K562 (cell line): ENCODE measurements at places on chromosomes 11 and 22. TPM values are rescaled to one million over a fixed set of nuclear protein-coding genes. Genes with fewer than 3 reads are reported as not detected.

- H3K4me3 ChIP-seq, result no peak overlapping the region
- H3K36me3 ChIP-seq, result no peaks in the 10 kb centered on the region
- no peak overlapping the region for H3K27ac ChIP-seq
- no peaks in the 10 kb centered on the region; the same call in none of the 2 replicates for H3K4me1 ChIP-seq
Measured at GRCh38 chr11:71145988-71146824, 106.2 kb downstream of the SHANK2 start.

DNA sequence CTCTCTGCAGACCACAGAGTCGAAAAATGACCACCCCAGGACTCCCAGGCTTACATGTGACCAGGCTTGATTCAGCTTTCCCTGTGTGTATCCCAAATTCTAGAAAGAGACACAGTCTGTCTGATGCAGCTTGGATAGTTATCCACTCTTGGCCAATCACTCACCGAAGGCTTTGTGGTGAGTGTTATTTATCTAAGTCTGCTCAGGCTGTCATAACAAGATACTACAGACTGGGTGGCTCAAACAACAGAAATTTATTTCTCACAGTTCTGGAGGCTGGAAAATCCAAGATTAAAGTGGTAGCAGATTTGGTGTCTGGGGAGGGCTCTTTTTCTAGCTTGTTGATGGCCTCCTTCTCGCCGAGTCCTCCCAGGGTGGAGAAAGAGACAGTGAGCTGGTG lies 63.2 kb downstream of the ZBTB16 start:
- DNase-seq, result no peak
- H3K36me3 ChIP-seq, result no peaks in the 10 kb centered on the region
- no peak overlapping the region for H3K27ac ChIP-seq

DNA sequence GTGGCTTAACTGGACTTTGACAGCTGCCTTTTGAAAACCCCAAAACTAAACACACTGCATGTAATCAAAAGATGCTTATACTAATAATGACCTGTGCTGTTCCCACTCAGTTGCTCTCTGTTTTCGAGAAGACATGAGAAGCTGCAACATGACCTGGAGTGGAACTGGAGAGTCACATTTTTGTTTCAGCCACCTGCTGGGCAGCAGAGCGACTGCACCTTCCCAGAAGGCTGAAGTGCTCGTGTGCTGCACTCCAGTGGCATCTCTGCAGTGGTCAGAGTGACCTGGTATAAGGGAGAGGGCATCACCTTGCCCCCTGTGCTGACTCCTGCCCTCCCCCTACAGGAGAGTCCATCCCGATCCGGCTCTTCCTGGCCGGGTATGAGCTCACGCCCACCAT lies 8.6 kb downstream of the THYN1 start:
- H3K27me3 ChIP-seq, result no peaks in the 10 kb centered on the region
- H3K27ac ChIP-seq, result no peak overlapping the region

- H3K4me3 ChIP-seq, result peak within 1 kb of the TSS; percentile 36
- DNase-seq, result peak; percentile 98
- peaks cover 4% of the 10 kb centered on the region; the same call in 1 of the 3 replicates for H3K36me3 ChIP-seq
- peaks cover 22% of the 10 kb centered on the region; the same call in 2 of the 3 replicates for H3K27me3 ChIP-seq
- peaks cover 94% of the 10 kb centered on the region for H3K4me1 ChIP-seq
- peak within 1 kb of the TSS; percentile 16 for H3K27ac ChIP-seq
Measured at GRCh38 chr22:19760058-19760950, at the start of gene TBX1. Gene TBX1 (plus strand): TSS chr22:19760778. CDS start chr22:19760844, 66 bp downstream.

- H3K4me1 ChIP-seq, result no peaks in the 10 kb centered on the region
- no peak for DNase-seq
- H3K27ac ChIP-seq, result no peak overlapping the region
- H3K36me3 ChIP-seq, result no peaks in the 10 kb centered on the region
- H3K4me3 ChIP-seq, result no peak overlapping the region
- H3K27me3 ChIP-seq, result no peaks in the 10 kb centered on the region
Measured at GRCh38 chr22:28188178-28188879, 269.3 kb upstream of the PITPNB start.

- peaks cover 41% of the 10 kb centered on the region for H3K4me1 ChIP-seq
- peak; percentile 69 for DNase-seq
- H3K27me3 ChIP-seq, result no peaks in the 10 kb centered on the region
Measured at GRCh38 chr11:46294365-46295309, 17.2 kb downstream of the CREB3L1 start.

DNA sequence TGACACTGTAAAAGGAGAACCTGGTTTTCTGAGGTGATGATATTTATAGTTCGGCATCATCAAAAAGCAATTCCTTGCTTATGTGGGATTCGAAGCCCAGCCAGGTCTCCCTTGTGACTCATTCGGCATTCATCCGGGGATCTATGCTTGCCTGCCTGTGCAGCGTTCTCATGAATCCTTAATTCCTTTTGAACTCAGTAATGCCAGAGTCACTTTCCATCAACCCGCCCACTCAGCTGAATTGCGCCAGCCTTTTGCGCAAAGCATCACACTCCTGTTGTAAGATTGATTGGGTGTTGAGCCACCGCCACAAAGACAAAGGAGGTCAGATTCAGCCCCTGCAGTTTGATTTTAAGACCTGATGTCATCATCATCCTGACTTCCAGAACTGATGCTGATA lies 128.6 kb downstream of the SLC17A6 start:
- H3K27ac ChIP-seq, result no peak overlapping the region
- H3K27me3 ChIP-seq, result no peaks in the 10 kb centered on the region
- no peak overlapping the region for H3K4me3 ChIP-seq
- H3K36me3 ChIP-seq, result no peaks in the 10 kb centered on the region
- DNase-seq, result no peak

- H3K27me3 ChIP-seq, result no peaks in the 10 kb centered on the region
- H3K4me1 ChIP-seq, result no peaks in the 10 kb centered on the region
- H3K36me3 ChIP-seq, result no peaks in the 10 kb centered on the region
- H3K27ac ChIP-seq, result no peak overlapping the region
- no peak overlapping the region for H3K4me3 ChIP-seq
Measured at GRCh38 chr11:45333001-45333971, 47.1 kb upstream of the SYT13 start.

- H3K36me3 ChIP-seq, result no peaks in the 10 kb centered on the region
- no peak overlapping the region for H3K4me3 ChIP-seq
- no peak overlapping the region for H3K27ac ChIP-seq
- H3K27me3 ChIP-seq, result peaks cover 18% of the 10 kb centered on the region
- no peak for DNase-seq
Measured at GRCh38 chr11:32511926-32512325, 71.7 kb upstream of the EIF3M start.

GRCh38 chr22:24140357-24140756 lies 40.9 kb upstream of the SUSD2 start:
- DNase-seq, result no peak
- H3K27ac ChIP-seq, result no peak overlapping the region
- H3K4me1 ChIP-seq, result peaks cover 8% of the 10 kb centered on the region
- H3K36me3 ChIP-seq, result peaks cover 58% of the 10 kb centered on the region; the same call in 2 of the 3 replicates
- H3K27me3 ChIP-seq, result no peaks in the 10 kb centered on the region
- H3K4me3 ChIP-seq, result no peak overlapping the region

DNA sequence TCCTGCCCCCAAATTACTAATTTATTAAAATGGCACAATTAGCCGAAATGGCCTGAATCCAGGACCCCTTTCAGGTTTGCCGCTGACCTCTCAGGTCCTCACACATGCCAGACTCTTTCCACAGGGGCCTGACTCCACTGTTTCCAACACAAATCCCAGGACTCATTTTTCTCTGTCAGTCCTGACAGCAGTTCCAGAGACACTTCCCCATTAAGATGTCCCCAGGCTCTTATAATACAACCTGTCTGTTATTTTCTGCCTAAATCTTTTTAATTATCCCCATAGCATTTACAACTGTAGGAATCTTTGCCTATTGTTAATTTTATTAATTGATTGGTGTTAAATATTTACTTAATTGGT lies 9.4 kb upstream of the IGLL5 start:
- no peaks in the 10 kb centered on the region for H3K36me3 ChIP-seq
- H3K4me1 ChIP-seq, result no peaks in the 10 kb centered on the region
- H3K27ac ChIP-seq, result no peak overlapping the region
- H3K27me3 ChIP-seq, result no peaks in the 10 kb centered on the region
- no peak for DNase-seq
- H3K4me3 ChIP-seq, result no peak overlapping the region

GRCh38 chr11:47186076-47186699 lies at the start of gene PACSIN3:
Gene PACSIN3 (minus strand): TSS chr11:47186434. CDS start chr11:47182727, 3,707 bp downstream.
- peaks cover 37% of the 10 kb centered on the region for H3K4me1 ChIP-seq
- H3K4me3 ChIP-seq, result peak within 1 kb of the TSS; percentile 61
- peak within 1 kb of the TSS; percentile 56; the same call in 1 of the 3 replicates for H3K27ac ChIP-seq
- peak; percentile 93 for DNase-seq
- H3K36me3 ChIP-seq, result no peaks in the 10 kb centered on the region

- H3K4me3 ChIP-seq, result no peak overlapping the region
- no peaks in the 10 kb centered on the region for H3K27me3 ChIP-seq
- H3K27ac ChIP-seq, result no peak overlapping the region
- DNase-seq, result no peak
Measured at GRCh38 chr11:40328890-40329614, 1130.4 kb downstream of the LRRC4C start.

DNA sequence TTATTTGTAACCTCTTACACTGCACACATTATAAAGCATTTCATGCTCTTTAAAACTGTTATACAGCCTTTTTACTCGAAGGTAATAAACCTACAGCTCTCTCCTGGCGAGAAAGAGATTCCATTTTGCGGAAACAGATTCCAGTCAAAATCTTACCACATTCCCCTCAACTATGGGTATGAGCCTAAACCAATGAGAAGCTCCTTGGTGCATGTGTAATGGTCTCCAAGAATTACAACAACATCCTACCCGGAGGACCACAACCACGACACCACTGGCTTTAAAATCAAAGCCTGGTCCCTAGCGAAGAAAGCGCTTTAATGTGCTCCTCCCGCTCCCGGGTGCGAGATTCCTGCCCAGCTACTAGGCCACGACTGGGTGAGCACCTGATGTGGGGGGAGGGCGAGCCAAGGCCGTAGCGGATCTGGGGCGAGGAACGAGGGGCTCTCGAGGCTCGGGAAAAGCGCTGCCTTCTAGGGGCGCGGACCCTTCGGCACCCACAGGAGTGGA lies 821 bp downstream of the CELF1 start:
- peak; percentile 24 for DNase-seq
- H3K36me3 ChIP-seq, result peaks cover 25% of the 10 kb centered on the region
- peak overlapping the region; percentile 92 for H3K27ac ChIP-seq
- no peaks in the 10 kb centered on the region for H3K27me3 ChIP-seq
- peak overlapping the region; percentile 100 for H3K4me3 ChIP-seq

GRCh38 chr11:15594607-15595006 lies 479.9 kb downstream of the INSC start:
- no peak overlapping the region for H3K27ac ChIP-seq
- no peaks in the 10 kb centered on the region for H3K36me3 ChIP-seq
- no peaks in the 10 kb centered on the region; the same call in 2 of the 3 replicates for H3K4me1 ChIP-seq

GRCh38 chr11:69352715-69353319 lies 58.9 kb downstream of the MYEOV start:
- no peak for DNase-seq
- H3K4me3 ChIP-seq, result no peak overlapping the region
- no peaks in the 10 kb centered on the region for H3K36me3 ChIP-seq
- no peak overlapping the region for H3K27ac ChIP-seq

DNA sequence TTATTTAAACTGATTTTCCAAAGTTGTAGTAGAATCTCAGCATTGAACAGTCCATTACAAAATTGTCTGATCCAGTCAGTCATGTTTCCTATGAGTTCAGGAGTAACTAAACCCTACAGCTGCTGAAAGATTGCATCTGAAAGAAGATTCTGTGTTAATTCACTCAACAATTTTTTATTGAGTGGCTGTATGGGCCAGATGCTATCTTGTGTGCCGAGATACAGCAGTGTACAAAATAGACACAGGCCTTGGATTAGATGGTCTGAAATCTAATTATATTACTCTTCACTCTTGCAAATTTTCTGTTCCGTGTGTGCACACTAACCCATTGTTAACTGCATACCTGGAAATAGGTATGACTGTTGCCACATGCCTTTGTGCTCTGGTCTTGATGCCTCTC lies 7.3 kb downstream of the GVQW3 start:
- no peak overlapping the region for H3K4me3 ChIP-seq
- H3K4me1 ChIP-seq, result no peaks in the 10 kb centered on the region
- no peak overlapping the region for H3K27ac ChIP-seq

DNA sequence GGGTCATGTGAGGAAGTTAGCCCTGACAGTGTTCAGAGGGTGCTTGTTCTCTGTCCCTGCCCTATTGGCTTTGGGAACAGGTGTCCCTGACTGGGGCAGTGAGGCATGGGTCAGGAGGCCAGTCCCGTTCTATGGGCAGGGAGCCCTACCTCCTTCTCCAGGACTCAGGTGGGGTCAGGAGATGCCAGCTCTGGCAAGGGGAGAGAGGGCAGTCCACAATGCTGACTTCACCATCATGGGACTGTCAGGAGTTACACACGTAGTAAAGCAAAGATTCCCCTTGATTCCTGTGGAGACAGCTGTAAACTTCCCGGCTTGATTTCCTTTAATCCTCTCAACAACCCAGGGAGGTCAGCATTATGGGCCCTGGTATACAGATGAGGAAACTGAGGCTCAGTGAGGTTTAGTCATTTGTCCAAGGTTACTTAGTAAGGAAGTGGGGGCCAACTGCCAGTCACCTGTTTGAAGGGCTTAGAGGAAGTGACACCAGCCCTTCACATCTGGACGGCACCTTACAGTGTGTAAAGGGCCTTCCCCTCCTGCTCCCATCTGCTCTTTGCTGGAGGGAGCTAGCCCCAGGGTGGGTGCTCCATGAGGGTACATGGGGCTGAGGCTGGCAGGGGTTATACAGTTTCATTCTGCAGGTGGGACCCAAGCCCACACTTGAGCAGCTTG lies 11.9 kb downstream of the MICALL1 start:
- no peak for DNase-seq
- H3K4me3 ChIP-seq, result no peak overlapping the region
- H3K36me3 ChIP-seq, result peaks cover 19% of the 10 kb centered on the region; the same call in 1 of the 3 replicates

GRCh38 chr11:65390996-65391395 lies 4.6 kb downstream of the FRMD8 start:
- no peak overlapping the region for H3K27ac ChIP-seq
- no peak overlapping the region for H3K4me3 ChIP-seq
- peaks cover 17% of the 10 kb centered on the region for H3K4me1 ChIP-seq
- peaks cover 70% of the 10 kb centered on the region; the same call in 2 of the 3 replicates for H3K36me3 ChIP-seq

GRCh38 chr11:105697291-105697690 lies 87.4 kb downstream of the GRIA4 start:
- H3K4me1 ChIP-seq, result no peaks in the 10 kb centered on the region
- DNase-seq, result no peak
- no peaks in the 10 kb centered on the region for H3K36me3 ChIP-seq
- no peak overlapping the region for H3K27ac ChIP-seq
- H3K4me3 ChIP-seq, result no peak overlapping the region
- H3K27me3 ChIP-seq, result no peaks in the 10 kb centered on the region

The GLYATL2 gene
- not detected in 2 replicates for total RNA-seq

The GRIA4 gene
- total RNA-seq, result not detected in 2 replicates

The FAM111B gene
- 0.13 TPM in 1 of 2 replicates, not detected in the other for total RNA-seq

The MFRP gene
- not detected in 2 replicates for total RNA-seq

The NEFH gene
- total RNA-seq, result 12.7 and 14.5 TPM in 2 replicates

The CCDC73 gene
- not detected in 2 replicates for total RNA-seq

The JAML gene
- 0.22 and 0.47 TPM in 2 replicates for total RNA-seq

The OR52E4 gene
- total RNA-seq, result not detected in 2 replicates

The OR5J2 gene
- not detected in 2 replicates for total RNA-seq

The NXPE1 gene
- total RNA-seq, result 0.45 TPM in 1 of 2 replicates, not detected in the other

The CDC42EP1 gene
- 62.8 and 70.2 TPM in 2 replicates for total RNA-seq

The DEFB131B gene
- not detected in 2 replicates for total RNA-seq

The PNPLA5 gene
- not detected in 2 replicates for total RNA-seq

The MS4A12 gene
- total RNA-seq, result not detected in 2 replicates

The GRM5 gene
- not detected in 2 replicates for total RNA-seq

The BLID gene
- not detected in 2 replicates for total RNA-seq

The OR51I1 gene
- total RNA-seq, result 6.6 and 7.2 TPM in 2 replicates
